ENCODE measurements at places on chromosomes 16 and 17.

- DNase-seq = peak; percentile 71
Observed at GRCh38 chr17:2090804-2091534, 36.1 kb downstream of the HIC1 start.

DNA sequence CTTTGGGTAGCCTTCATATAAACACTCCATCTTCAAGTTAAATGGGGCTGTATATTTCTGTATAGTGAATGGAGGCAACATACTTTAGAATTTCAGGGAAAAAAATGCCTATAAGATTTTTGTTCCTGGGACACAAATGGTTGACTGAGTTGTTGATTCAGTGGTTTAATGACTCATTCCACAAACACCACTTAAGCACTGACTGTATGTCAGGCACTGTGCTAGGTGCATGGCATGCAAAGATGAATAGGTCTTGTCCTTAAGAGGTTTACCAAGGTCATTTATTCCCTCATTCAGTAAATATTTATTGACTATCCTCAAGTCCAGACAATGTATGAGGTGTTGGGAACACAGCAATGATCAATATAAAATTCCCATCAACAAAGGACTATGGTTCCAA, 417.1 kb downstream of the CA10 start:
- peak; percentile 71 for DNase-seq

- peak; percentile 31 for DNase-seq
Observed at GRCh38 chr16:3058139-3059030, 7.1 kb upstream of the IL32 start.

- DNase-seq = peak; percentile 74
Observed at GRCh38 chr16:19804538-19805323, 79.9 kb downstream of the GPRC5B start.

- DNase-seq = no peak
Observed at GRCh38 chr17:9007052-9007714, 14.1 kb upstream of the NTN1 start.

GRCh38 chr17:79993390-79994227, 42.1 kb downstream of the TBC1D16 start:
- peak; percentile 83 for DNase-seq

GRCh38 chr16:58098207-58099096, 30.7 kb downstream of the CFAP20 start:
- DNase-seq = peak; percentile 38

GRCh38 chr17:4509401-4509800, 10.7 kb downstream of the SPNS2 start:
- no peak for DNase-seq

GRCh38 chr16:64745258-64745930, 376.5 kb downstream of the CDH11 start:
- no peak for DNase-seq
